ENCODE measurements at places on chromosomes 1 and 21.
A peak's percentile ranks its signal among the peaks of the same experiment; 100 is the strongest.

DNA sequence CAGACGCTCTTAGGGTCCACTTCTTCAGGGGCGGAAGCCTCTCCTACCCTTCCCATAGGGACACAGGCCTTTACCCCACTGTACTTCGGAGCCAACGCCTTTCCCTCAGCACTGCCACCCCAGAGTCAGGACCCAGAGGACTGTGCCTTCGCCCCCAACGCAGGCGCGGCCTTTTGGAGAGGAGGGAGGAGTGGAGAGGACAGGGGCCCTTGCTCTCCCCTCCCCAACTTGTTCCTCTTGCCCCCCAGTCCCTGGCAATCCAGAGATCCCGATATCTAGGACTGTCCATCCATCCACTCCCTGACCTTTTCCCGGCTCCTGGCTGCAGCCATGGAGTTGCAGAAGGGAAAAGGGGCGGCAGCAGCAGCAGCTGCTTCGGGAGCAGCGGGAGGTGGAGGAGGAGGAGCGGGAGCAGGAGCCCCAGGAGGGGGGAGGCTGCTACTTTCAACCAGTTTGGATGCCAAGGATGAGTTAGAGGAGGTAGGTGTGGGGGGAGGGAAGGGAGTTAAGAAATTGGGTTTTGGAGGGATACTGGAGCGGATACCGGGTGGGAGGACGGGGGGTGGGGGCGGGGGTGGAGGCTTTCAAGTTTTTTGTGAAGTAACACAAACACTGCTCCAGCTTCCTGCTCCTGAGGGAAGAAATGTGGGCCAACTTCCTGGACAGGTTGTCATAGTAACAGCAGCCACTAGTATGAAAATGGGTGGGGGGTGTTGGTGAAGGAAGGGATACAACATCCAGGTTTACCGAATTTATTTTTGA is 636 bp downstream of the INTS3 start:
- DNase-seq = peak; percentile 3

DNA sequence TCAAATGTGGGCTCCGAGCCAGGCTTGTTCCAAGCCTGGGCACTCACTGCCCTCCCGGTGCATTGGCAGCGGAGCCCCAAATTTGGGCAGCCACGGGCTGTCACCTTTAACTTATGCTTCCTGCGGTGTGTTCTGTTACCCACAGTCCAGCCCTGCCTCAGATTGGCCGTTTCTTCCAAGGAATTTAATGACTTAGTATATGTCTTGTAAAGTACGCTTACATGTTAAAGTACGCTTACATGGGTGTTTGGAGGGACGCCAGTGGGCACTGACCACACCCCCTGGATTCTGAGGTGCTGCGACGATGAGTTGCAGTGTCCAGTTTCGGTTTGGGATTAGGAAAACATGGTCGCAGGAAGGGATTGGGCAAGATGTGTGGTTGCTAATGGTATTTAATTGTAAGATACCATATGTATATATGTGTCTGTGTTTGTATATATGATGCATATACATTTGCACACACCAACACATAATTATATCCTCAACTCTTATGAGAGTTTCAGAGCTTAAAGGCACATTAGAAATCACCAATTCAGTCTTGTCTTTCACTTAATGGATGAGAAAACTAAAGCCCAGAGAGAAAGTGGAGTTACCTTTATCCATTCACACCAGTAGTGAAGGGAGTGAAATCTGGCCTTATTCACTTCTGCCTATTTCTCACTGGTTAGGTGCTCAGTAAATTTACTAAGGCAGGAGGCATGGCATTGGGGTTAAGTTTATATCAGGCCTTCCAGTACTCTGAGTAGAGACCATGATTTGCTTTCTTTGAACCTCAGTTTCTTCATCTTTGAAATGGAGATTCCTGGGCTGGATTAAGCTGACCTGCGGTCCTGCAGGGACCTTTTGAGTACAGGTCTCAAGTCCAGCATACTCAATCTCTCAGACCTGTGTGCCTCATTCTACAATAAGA is 1.0 kb downstream of the SMYD2 start:
- DNase-seq = no peak

- DNase-seq = no peak
Observed at GRCh38 chr1:33363021-33363420, 42.1 kb upstream of the A3GALT2 start.

GRCh38 chr1:212951947-212952640 is 1.8 kb downstream of the VASH2 start:
- no peak for DNase-seq
